ENCODE measurements at places on chromosomes 12 and 14.

- no peak for DNase-seq
Observed at GRCh38 chr12:130680451-130680990, 35.6 kb downstream of the RIMBP2 start.

- DNase-seq: no peak
Observed at GRCh38 chr12:40691913-40692764, at the start of gene CNTN1. TSS of gene CNTN1 (plus strand) at chr12:40692439.

- no peak for DNase-seq
Observed at GRCh38 chr14:74836251-74836960, 39.5 kb downstream of the PROX2 start.

- DNase-seq: no peak
Observed at GRCh38 chr14:31543969-31544799, 17.0 kb upstream of the NUBPL start.

- no peak for DNase-seq
Observed at GRCh38 chr12:53495903-53496751, 3.1 kb downstream of the MAP3K12 start.

DNA sequence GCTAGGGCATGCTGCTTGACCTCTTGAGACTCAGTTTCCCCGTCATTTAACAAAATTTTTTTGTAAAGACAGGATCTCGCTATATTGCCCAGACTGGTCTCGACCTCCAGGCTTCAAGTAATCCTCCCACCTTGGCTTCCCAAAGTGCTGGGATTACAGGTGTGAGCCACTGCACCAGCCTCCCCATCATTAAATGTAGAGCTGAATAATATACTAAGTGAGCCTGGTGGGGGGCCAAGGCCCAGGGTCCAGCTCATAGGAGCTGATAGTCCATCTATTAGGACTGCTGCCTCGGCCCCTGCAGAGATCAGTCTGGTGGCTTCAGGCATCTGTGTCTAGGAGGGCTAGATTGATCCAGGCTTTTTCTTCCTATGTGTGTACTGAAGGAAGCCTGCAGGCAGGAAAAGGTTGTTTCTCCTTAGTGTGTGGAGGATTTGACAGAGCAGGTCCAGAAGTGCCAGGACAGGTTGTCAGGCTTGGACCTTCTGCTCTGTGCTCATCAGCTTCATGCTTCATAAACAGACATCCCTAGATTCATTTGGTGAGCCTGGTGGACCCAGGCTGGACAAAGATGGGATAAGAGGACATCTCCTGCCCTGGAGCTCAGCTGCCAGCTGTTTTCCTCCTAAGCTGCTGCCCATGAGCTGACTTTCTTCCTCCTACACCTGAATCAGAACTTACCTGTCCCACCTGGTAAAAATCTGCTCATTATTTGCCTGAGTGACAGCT lies 135.4 kb downstream of the ZFP36L1 start:
- DNase-seq: no peak

Data from activated CD4-positive, alpha-beta memory T cell treated with anti-CD3 and anti-CD28 coated beads, Interleukin-2, amount 10 ng/mL, durations not matched to agents 7 days and 5 days (primary cell).